ENCODE measurements at places on chromosomes 3 and 15.

DNA sequence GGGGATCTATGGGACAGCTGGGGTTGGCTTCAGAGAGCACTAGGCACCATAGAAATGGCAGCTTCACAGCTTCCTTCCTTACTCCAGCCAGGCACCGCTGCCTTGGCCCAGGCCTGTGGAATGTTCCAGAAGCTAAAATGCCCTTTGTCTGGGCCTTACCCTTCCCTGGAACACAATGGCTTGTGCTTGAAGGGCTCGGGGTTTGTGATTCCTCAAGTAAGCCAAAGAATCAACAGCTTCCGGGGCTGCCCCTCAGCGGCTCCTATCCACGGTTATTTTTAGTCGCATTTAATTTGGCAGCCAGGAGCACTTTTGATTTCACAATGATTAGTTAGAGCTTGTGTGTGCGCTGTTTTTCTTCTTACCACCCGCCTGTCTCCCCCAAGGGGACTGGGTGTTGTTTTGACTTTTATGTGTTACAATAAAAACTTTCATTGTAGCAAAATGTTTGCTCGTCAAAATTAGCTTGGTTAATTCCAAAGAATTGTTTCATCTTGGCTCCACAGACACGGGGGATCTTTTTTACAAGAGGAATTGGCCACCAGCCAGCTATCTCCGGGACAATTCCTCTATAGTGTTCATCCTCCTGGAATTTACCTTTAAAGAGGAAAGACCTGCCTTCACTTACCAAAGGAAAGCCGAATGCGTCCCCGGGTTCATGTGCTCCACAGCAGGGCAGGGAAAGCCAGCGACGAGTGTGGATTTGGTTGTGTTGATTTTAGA, 73.8 kb downstream of the TLE3 start:
- DNase-seq: no peak

DNA sequence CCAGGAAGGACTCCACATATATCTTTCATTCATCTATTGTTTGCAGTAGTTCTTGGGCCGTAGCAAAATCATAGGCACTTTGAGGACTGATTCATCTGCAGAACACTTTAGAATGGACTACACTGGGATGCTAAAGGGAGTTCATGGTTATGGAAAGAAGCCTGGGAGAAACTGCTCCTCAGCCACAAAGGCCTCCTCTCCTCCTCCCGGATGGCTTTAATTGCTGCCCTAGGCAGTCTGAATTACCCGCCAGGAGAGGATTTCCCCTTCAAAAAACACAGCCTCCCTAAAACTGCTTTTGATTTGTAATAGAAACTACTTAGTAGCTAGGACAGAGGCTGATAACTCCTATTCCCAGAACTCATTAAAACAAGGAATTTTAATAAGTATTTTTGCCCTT, 4.6 kb downstream of the TMEM266 start:
- DNase-seq: no peak

DNA sequence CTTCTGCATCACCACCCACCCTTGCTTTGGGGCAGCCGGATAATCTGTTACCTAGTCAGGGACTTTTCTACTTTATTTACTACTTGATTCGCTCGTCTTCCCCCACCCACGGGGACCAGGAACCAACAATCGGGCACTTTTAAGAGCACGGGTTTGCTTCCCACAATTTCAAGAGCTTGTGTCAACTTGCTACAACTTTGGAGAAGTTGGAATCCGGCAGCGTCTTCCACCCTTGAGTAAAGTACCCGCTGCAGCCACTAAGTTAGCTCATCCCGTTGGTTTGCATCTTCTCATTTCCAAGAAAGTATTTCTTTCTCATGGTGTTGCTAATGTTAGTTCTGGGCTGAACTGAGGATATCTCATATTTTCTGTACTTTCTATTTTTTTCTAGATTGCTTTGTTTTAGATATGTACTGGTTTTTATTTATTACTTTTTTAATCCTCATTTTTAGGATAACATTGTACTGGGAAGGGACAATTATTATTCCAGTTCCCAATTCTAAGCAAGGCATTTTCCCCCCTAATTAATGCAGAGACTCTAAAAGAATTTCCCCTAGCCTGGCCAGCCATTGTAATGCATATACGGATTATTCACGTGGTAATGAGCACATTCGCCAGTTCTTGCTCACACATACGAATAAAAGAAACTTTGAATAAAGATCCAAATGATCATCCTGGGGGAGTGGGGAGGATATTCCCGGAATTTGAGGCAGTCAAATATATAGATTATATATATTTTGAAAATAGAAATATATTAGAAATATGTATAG, 4.0 kb downstream of the SOX2 start:
- DNase-seq: no peak

DNA sequence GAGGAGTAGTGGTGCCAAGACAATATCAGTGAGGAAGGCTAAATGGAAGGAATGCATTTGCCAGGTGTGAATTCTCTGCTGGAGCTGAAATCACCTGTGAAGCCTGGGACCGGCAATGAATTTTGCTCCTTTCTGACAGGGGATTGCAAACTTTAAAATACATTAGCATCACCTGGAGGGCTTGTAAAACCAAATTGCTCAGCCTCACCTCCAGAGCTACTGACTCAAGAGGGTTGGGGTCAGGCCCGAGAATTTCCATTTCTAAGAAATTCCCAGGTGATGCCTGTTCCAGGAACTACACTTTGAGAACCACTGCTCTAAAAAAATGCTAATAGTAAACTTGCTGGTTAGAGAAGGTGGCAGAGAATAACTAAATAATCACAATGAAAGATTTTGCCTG, 445.6 kb upstream of the RBMS3 start:
- DNase-seq: no peak

DNA sequence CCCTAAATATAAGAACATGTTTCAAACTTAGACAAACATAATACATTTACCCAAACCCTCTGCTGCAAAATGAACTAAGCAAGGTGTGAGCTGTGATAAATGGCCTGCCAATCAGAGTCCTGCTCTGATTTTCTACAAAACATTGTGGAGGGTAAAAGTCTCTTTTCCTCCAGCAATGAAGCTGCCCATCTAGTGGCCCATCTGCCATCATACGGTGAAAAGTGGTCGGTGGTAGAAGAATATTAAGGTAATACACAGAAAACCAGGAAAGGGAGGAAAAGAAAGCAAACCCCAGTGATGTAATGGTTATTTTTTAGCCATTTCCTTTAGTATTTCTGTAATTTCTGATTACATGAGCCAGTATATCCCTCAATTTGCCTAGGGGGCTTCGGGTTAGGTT, 838.1 kb downstream of the TBL1XR1 start:
- no peak for DNase-seq

- DNase-seq: peak; percentile 28
Measured at GRCh38 chr3:30751610-30752299, 142.7 kb downstream of the GADL1 start.

Data from stimulated activated CD4-positive, alpha-beta T cell treated with anti-CD3 and anti-CD28 coated beads, TNF-alpha, amount 100 ng/mL, for 48 hours (primary cell).